Right cardiac atrium (tissue), 5 donors: ENCODE measurements at places on chromosomes 12 and 14. TPM values are rescaled to one million over a fixed set of nuclear protein-coding genes. Genes with fewer than 3 reads are reported as not detected.

GRCh38 chr12:118011377-118011776 is 5.1 kb upstream of the RFC5 start:
- no peak for DNase-seq

KLC1 gene
- polyA plus RNA-seq: 112 TPM

DNA sequence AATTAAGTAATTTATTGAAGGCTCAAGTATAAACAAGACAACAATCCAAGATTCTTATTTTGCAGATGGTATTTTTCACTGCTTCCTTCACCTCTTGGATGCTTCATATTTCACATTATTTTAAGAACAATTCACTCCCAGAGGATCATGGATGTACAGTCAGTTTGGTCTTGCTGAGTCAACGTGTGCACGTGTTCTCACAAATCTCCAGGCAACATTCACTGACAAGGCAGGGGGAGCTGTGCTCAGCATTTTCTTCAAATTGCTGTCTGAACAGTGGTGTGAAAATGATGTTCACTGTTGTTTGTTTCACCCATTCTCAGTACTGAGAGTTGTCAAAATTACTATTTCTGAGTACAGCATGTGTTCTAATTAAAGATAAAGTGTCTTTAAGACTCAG is 118.3 kb upstream of the SLC38A4 start:
- no peak for DNase-seq

DNA sequence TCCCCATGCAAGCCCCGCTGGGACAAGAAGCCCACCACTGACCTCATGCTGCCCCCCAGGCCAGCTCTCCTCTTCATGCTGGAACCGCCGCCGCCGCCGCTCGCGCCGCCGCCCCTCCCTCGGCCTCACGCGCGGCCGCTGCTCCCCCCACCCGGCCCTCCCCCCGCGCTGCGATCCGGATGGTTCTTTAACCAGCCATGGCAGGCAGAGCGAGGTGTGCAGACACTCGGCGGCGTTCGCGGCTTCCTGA is at the start of gene DCAF5:
Gene DCAF5 (minus strand): TSS at position 218 of the 250 bp plus-strand sequence. CDS start 141 bp downstream, at position 77.
- DNase-seq: peak; percentile 97

- no peak for DNase-seq
Observed at GRCh38 chr14:29475641-29476040, 452.0 kb downstream of the PRKD1 start.

DNA sequence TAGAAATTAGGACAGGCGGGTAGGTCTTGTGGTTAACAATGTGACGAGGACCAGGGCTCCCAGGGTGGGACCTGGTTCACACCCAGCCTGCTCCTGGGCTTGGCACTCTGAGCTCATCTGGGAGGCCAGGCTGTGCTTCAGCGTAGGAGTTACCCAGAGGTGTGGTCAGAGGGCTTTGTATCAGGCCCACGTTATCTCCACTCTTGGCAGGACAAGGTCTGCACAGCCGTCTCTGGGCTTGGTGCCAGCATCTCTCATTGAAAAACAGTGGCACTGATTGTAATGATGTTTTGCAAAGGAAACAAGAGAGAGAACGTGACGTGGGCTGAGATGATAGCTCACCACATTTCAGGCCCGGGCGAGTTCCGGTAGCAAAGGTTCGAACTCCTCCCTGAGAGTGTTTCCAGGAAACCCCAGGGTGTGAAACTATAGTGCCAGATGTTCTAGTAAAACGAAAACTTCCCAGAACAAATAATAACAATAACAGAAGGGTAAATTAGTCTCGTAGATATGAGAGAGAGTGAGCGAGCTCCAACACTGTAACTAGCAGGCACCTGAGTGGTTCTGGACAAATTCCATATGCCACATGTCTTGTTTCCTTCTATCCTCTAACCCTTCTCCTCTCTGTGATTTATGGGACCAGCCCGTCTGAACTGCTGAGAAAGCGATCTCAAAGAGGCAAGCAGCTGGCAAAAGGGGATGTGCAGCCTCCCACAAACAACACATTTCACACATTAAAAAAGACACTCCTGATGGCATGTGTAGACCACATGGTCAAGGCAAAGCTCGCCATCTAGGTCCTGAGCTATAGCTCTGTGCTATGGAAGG is 227.3 kb downstream of the KTN1 start:
- peak; percentile 90 for DNase-seq

DNA sequence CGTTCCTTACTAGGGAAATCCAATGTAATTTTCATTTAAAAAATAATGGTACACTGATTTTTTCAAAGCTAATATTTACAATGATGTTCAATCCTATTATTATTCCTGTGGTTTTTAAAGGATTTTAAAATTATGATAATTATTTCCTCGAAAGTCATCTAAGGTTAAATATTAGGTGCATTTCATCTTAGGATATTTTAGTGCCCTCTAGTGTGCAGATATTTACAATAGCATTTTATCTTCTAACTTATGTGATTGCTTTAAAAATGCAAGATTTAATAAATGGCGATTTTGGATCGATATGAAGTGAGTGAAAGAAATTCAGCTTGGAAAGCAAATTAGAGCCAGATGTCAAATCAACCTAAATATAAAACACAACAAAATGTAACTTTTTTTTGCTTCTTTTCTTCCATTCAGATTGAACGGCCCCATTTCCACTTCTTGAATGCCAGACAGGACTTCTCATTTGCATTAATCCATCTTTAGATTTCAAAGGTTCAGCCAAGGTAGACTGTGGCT is 293.5 kb downstream of the SLC6A15 start:
- no peak for DNase-seq

- no peak for DNase-seq
Observed at GRCh38 chr14:33218026-33218425, 279.3 kb downstream of the NPAS3 start.

DNA sequence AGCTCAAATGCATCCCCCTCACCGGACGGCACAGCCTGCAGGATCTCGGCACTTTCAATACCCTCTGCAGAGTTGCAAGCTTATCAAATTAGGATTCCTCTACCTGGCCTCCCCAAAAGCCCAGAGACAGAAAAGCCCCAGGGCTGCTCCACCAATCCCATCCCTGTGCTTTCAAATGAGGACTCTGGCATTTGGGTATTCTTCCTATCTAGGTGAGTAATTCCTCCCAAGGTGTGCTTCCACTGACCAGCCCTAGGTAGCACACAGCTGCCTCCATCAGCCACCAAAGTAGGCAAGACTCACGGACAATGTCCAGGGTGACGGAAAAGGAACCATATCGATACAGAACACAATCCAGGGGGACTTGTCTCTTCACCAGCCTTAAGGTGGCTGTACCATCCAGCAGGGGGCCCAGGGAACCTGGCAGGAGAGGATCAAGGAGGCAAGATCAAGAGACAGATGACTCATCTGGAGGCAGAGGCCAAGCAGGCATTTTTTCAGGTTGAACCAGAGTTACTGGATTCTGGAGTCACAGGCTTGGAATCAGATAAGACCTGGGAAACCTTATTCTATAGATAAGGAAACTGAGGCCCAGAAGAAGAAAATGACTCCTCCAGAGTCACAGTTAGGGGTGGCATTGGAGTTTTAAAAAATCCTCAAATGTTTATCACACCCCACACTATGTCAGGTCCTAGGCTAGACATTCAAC is 9.9 kb downstream of the PMEL start:
- DNase-seq: no peak
